Activated CD4-positive, alpha-beta T cell treated with anti-CD3 and anti-CD28 coated beads, Interleukin-2, amount 10 ng/mL, durations not matched to agents 24 days and 14 days (primary cell): ENCODE measurements at places on chromosomes 2 and 18. TPM values are rescaled to one million over a fixed set of nuclear protein-coding genes. Genes with fewer than 3 reads are reported as not detected.

GRCh38 chr18:48727681-48728080 lies 188.8 kb downstream of the CTIF start:
- no peak overlapping the region for H3K4me3 ChIP-seq
- no peak overlapping the region for H3K27ac ChIP-seq
- DNase-seq, result no peak
- peaks cover 2% of the 10 kb centered on the region for H3K27me3 ChIP-seq
- peaks cover 6% of the 10 kb centered on the region for H3K4me1 ChIP-seq

DNA sequence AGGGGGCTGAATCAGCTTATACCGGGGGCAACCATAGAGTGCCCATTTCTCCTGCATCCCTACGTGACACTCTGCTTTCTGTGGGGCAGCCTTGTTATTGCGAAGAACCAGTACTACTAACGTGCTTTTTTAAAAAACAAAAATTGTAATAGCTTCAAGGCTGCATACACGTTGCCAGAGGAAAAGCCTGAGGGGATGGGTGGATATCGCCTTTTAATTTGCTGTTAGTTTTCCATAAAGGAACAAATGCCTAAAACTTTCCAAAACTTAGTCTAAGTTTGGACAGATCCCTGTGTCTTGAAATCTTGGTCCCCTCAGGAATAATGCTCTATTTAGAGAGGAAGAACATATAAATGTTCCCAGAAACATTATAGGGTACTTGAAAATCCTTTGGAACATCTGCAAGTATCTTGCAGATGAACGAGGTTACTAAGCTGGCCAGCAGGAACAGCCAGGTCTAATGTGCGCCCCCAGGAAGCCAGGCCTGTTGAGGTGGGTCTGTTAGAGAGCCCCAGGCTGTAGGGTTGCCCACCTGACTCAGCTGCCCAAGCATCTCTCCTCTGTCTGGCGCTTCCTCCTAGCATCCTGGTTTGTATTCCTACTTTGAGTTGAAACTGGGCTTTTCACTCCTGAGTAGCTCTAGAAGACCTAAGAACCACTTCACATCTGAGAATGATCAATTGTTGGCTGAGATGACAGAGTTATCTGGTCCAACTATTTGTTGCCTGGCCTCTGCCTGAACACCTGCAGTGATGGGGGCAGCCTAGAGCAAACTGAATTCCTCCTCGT lies 96.9 kb downstream of the TGOLN2 start:
- no peaks in the 10 kb centered on the region for H3K36me3 ChIP-seq
- H3K4me1 ChIP-seq, result no peaks in the 10 kb centered on the region
- no peak for DNase-seq
- no peak overlapping the region for H3K27ac ChIP-seq
- H3K4me3 ChIP-seq, result no peak overlapping the region

Gene MC5R
- not detected in 2 replicates for total RNA-seq

DNA sequence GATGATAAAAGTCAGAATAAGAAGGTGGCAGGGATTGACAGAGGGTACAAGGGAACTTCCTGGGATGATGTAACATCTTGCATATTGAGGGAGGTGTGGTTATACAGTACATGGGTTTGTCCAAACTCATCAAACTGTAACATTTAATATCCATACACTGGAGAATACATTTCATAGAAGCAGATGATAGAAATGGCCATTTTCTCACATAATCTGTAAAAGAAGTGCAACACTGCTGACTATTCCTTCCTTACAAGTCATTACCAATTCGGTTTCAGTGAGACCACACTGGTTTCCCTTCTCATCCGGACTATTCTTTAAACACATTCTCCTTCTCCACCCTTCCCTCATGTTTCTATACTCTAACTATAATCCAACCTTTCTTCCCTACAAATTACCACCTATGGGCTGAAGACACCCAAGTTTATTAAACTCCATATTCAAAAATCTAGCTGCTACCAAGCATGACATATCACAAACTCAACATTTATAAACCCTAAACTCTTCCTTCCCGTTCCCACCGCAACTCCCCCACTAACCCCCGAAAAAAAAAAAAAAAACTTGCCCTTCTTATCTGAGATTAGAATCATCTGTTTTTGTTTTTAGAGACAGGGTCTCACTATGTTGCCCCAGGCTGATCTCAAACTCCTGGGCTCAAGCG lies 1.6 kb downstream of the COX7A2L start:
- H3K36me3 ChIP-seq, result peaks cover 21% of the 10 kb centered on the region
- H3K27ac ChIP-seq, result peak overlapping the region; percentile 99
- peak overlapping the region; percentile 90 for H3K4me3 ChIP-seq
- H3K27me3 ChIP-seq, result no peaks in the 10 kb centered on the region

Gene LAMA1
- total RNA-seq, result not detected in 2 replicates

Gene EMILIN1
- 1.1 and 1.4 TPM in 2 replicates for total RNA-seq

DNA sequence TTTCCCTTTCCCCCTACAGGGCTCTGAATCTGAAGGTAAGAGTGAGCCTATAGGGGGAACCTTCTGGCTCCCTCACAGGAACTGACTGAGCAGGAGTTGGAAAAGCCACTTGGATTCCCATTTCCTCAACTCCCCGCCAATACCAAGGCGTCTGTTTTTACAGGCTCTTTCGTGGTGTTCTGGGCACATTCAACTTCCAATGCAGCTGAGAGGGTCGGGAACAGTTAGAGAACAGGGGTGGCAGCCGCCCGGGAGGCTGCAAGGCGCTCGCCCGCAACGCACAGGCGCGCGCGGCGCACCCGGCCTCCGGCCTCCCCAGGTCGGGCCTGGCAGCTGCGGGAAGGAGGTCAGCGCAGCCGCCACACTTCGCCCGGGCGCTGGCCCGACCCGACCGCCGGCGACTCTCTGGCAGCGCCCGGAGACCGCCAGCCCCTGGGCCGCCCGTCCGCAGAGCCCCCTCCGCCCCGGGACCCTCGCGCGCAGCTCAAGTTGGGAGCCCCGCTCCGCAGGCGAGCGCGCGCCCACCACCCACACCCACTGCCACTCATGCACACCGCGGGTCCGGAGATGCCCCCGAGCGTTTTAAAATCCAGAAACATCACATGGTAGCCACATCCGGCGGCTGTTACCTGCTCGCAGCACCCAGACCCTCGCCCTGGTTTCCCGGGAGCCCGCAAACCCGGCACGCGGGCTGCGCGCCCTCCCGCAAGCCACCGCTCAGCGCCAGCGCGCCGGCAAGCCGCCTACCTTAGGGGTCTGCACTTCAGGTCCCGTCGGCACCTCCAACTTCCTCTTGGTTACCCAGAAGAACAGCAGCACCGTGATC lies 816 bp downstream of the GALNT14 start:
- DNase-seq, result no peak
- H3K36me3 ChIP-seq, result no peaks in the 10 kb centered on the region
- no peak overlapping the region for H3K27ac ChIP-seq
- peak overlapping the region; percentile 74 for H3K4me3 ChIP-seq
- H3K4me1 ChIP-seq, result peaks cover 7% of the 10 kb centered on the region

- no peak overlapping the region for H3K27ac ChIP-seq
- H3K36me3 ChIP-seq, result peaks cover 12% of the 10 kb centered on the region
- no peaks in the 10 kb centered on the region for H3K27me3 ChIP-seq
- no peak for DNase-seq
Measured at GRCh38 chr2:159774370-159774990, 23.5 kb downstream of the CD302 start.

Gene EFHD1
- 0.31 and 0.49 TPM in 2 replicates for total RNA-seq

- peaks cover 11% of the 10 kb centered on the region for H3K4me1 ChIP-seq
- no peak for DNase-seq
Measured at GRCh38 chr2:217074576-217075255, 214.9 kb upstream of the TNP1 start.

DNA sequence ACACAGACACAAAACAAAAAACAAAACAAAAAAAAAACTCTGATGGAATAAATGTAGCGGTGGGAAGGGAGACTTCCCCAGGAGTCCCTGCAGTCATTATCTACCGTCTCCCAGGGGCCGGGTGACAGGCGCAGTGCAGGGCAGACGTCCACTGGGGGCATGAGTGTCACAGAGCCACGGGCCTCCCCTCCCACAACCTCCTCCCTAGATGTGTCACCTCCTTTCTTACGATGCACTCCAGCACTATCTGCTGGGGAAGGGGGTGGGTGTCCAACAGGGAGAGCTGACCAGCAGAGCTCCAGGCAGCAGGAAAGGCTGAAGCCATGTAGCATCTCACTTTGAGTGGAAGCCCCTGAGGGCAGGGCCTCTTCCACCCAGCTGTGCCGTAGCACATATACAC lies 84.5 kb downstream of the LONRF2 start:
- DNase-seq, result no peak
- no peaks in the 10 kb centered on the region for H3K36me3 ChIP-seq
- peaks cover 12% of the 10 kb centered on the region for H3K4me1 ChIP-seq
- no peak overlapping the region for H3K27ac ChIP-seq
- no peak overlapping the region for H3K4me3 ChIP-seq

DNA sequence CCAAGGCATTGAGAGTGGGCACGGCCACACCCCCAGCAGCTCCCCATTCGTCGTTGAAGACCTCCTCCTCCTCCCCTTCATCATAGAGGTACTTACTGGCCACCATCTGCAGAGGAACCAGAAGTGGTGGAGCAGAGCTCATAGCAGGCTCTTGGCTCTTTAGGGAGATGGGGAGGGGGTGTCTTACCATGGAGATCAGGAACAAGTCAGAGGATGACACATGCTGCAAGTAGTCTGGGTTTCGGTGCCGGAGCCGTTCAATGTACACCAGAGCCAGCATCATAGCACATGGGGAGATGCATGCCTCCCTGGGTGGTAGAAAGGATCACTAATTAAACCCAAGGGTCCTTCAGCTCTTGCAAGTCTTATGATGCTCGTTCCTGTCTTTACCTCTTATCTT lies 1.9 kb downstream of the CNPPD1 start:
- peak overlapping the region; percentile 94 for H3K4me3 ChIP-seq
- peak; percentile 55 for DNase-seq
- H3K27ac ChIP-seq, result peak overlapping the region; percentile 67
- peaks cover 41% of the 10 kb centered on the region for H3K4me1 ChIP-seq

DNA sequence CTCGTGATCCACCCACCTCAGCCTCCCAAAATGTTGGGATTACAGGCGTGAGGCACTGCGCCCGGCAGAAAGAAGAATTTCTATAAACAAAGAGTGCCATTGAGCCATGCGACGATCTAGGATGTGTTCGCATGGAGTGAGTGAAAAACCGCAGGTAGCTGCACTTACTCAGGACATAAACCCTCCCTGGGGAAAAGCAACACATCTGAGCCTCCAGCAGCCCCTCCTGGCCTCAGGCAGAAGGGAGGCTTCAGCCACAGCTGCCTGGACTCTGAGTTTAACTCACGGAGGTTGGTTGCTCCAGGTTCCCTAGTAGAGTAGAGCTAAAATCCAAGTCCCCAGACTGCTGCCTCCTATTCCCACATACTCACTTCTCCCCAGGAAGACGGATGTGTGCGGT lies 11.3 kb upstream of the STK25 start:
- peaks cover 2% of the 10 kb centered on the region for H3K36me3 ChIP-seq
- peaks cover 24% of the 10 kb centered on the region for H3K4me1 ChIP-seq
- DNase-seq, result no peak
- no peak overlapping the region for H3K4me3 ChIP-seq
- peaks cover 2% of the 10 kb centered on the region for H3K27me3 ChIP-seq

GRCh38 chr18:74378179-74378682 lies 62.6 kb downstream of the C18orf63 start:
- peak; percentile 86 for DNase-seq
- peaks cover 32% of the 10 kb centered on the region for H3K4me1 ChIP-seq
- H3K27me3 ChIP-seq, result no peaks in the 10 kb centered on the region
- no peaks in the 10 kb centered on the region for H3K36me3 ChIP-seq
- peak overlapping the region; percentile 47 for H3K4me3 ChIP-seq

GRCh38 chr2:127984551-127984950 lies 43.3 kb downstream of the SAP130 start:
- no peak overlapping the region for H3K27ac ChIP-seq
- H3K36me3 ChIP-seq, result peaks cover 52% of the 10 kb centered on the region
- no peaks in the 10 kb centered on the region for H3K27me3 ChIP-seq

Gene RAB27B
- 0.33 and 0.45 TPM in 2 replicates for total RNA-seq

GRCh38 chr2:73069855-73070642 lies 1.5 kb downstream of the SFXN5 start:
- peaks cover 4% of the 10 kb centered on the region for H3K36me3 ChIP-seq
- peaks cover 24% of the 10 kb centered on the region for H3K4me1 ChIP-seq
- peak overlapping the region; percentile 39 for H3K27ac ChIP-seq
- DNase-seq, result no peak
- H3K27me3 ChIP-seq, result peaks cover 12% of the 10 kb centered on the region

DNA sequence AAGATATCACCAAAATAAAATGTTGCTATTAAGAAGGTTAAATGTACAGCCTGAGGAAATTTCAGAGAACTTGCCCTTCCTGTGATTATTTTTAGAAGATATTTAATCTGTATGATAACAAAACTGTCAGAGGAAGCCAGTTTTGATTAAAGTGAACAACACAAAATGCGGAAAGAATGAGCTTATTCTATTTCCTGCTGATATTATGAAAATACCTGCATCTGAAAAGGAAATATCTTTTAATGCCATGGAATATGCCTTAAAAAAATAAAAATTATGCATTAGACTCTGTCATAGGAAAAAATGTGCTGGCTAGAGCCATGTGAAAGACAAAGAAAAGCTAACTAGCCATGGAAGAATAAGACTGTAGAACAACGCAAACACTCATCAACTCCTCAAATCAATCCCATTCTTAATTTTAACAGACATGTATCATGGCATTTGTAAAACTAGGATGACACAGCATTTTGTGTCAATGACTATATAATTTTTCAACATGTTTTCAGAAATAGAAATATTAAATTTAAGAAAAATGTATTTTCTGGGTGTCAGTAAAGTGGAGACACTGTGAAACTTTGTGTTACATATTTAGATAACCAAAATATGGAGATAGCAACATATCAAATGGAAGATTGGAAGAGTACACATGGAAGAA lies 1768.2 kb downstream of the SUCLG1 start:
- H3K4me1 ChIP-seq, result no peaks in the 10 kb centered on the region
- no peaks in the 10 kb centered on the region for H3K36me3 ChIP-seq
- no peak overlapping the region for H3K4me3 ChIP-seq
- H3K27me3 ChIP-seq, result no peaks in the 10 kb centered on the region
- no peak for DNase-seq
- no peak overlapping the region for H3K27ac ChIP-seq

- H3K27ac ChIP-seq, result no peak overlapping the region
- no peaks in the 10 kb centered on the region for H3K27me3 ChIP-seq
- H3K36me3 ChIP-seq, result no peaks in the 10 kb centered on the region
- no peaks in the 10 kb centered on the region for H3K4me1 ChIP-seq
- H3K4me3 ChIP-seq, result no peak overlapping the region
Measured at GRCh38 chr18:42730272-42730671, 385.2 kb downstream of the RIT2 start.
